ENCODE measurements at places on chromosomes 4 and X. TPM values are rescaled to one million over a fixed set of nuclear protein-coding genes. Genes with fewer than 3 reads are reported as not detected.

The PGM2 gene
- 12.7 TPM for polyA plus RNA-seq

The ZNF185 gene
- 10.3 TPM for polyA plus RNA-seq

DNA sequence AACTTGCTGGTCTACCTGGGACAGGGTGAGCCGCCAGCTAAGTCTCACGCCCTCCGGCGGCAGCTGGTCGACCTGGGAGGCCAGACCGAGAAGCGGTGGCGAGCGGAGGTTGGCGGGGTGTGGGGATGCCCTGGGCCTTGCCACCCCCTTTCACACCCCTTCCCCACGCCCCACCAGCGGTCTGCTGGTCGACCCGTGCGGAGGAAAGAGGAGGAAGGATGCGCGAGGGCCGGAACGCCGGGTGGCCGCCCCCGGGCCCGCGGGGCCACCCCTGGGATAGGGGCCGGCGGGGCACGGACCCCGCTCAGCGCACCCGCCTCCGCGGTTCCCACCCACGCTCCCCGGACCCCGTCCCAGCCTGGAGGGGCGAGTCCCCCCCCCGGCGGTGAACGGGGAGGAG lies 28.3 kb upstream of the DCAF12L1 start:
- no peaks in the 10 kb centered on the region for H3K36me3 ChIP-seq
- H3K27ac ChIP-seq: no peak overlapping the region
- H3K4me1 ChIP-seq: no peaks in the 10 kb centered on the region
- H3K4me3 ChIP-seq: no peak overlapping the region

- H3K36me3 ChIP-seq: no peaks in the 10 kb centered on the region
- H3K27ac ChIP-seq: no peak overlapping the region
- DNase-seq: no peak
Measured at GRCh38 chrX:138885886-138886285, 174.4 kb upstream of the FGF13 start.

All from SK-N-SH (cell line).